ENCODE measurements at places on chromosomes 1 and 21. TPM values are rescaled to one million over a fixed set of nuclear protein-coding genes. Genes with fewer than 3 reads are reported as not detected.
A peak's percentile ranks its signal among the peaks of the same experiment; 100 is the strongest.

The DLGAP3 gene
- total RNA-seq, result 0.12 TPM

DNA sequence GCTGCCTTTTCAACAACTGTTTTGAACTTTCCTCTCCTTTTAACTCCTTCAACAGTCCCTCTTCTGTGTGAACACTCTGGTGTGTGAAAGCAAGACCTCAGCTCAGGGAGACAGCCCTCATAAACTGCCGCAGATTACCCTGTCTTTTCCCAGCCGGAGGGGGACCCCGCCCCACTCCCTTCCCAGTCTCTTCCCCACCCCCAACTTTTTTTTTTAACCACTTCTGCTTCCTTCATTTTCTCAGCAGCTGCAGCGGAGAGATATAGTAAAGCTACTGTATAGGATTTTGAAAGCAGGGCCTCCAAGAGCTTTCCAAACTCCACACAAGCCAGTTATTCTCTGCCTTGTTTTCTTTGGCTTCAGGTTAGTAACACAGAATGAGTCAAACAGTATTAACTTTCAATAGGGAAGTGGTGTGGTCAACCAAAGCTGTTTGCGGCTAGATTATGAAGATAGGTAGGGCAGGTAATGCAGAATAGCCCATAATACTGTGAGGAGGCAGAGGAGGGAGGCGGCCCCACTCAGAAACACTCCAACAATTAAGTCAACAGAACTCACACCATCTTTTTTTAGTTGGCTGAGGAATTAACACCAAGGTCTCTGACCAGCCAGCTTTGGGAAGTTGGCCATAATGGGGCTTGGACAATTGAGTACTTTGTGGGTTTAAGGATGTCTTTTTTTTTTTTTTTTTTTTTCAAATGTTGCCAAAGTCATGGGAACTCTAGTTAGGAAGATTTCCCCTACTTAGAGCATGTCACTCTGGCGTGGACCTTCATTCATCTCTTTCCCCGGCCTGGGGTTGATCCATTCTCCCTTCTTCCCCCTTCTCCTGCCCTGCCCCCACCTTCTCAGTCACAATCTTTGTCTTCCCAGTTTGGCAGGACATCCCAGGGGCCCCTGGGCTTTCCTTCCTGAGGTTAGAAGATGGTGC, 177.0 kb downstream of the CLIC6 start:
- peak; percentile 80 for DNase-seq

DNA sequence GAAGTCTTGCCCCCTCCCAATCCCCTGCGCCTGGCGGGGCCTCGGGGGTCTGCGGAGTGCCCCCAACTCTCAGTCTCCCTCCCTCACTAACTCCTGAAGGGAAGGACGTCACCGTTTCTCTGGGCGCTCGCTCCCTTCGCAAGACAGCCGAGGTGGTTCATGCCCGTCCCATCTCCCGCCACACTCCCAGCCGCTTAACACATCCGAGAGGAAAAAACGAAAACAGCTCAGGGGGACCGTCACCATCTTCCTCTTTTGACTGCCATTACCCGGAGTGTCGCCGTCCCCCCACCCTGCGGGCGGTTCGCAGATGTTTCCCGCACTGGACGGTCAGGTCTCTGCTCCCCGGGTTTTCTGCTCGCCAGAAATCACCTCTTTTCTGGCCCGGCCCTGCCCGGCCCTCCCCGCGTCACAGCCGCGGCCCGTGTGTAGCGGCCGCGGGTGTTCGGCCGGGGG, 532 bp downstream of the ERO1B start:
- DNase-seq, result peak; percentile 39

DNA sequence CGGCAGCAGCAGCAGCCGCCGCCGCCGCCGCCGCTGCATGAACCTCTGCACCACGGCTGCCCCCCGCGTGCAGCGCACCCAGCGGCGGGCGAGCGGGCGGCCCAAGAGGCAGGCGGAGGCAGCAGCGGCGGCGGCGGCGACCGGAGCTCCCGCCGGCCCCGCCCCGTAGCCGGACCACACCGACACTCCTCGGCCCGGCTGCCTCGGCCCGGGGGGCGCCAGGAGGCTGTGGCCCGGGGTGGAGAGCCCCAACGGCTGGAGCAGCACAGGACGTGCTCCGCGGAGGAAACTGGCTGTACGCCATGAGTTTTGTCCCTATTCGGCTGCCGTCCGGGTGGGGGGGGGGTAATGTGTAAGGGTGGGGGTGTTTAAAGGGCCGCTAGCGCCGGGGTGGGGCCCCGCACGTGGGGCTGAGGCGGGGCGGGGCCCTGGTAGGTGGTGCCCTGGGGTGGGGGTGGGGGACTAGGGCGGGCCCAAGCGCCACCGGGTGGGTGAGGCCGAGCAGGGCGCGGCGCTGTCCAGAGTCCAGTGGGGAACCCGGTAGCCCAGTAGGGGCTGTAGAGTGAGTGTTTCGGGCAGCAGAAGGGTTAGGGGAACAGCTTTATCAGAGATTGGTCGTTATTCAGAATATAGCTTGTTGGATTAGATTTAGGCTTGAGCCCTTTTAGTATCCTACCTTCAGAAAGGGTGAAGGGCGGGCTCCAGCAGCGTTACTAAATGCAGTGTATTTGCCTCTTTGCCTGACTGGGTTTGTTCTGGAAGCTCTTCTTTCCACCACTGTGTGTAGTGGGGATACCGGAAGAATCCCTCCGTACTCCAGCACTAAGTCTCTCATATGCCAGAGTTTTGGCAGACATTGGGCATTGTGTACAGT, at the start of gene FAM78B:
Gene FAM78B, minus strand, starts transcription at position 304 of the 874 bp plus-strand sequence. CDS start 753 bp downstream, outside the sequence.
- peak; percentile 31 for DNase-seq

The MIGA1 gene
- 13.7 TPM for total RNA-seq

GRCh38 chr21:15521644-15522001, 208.2 kb upstream of the USP25 start:
- DNase-seq, result no peak

DNA sequence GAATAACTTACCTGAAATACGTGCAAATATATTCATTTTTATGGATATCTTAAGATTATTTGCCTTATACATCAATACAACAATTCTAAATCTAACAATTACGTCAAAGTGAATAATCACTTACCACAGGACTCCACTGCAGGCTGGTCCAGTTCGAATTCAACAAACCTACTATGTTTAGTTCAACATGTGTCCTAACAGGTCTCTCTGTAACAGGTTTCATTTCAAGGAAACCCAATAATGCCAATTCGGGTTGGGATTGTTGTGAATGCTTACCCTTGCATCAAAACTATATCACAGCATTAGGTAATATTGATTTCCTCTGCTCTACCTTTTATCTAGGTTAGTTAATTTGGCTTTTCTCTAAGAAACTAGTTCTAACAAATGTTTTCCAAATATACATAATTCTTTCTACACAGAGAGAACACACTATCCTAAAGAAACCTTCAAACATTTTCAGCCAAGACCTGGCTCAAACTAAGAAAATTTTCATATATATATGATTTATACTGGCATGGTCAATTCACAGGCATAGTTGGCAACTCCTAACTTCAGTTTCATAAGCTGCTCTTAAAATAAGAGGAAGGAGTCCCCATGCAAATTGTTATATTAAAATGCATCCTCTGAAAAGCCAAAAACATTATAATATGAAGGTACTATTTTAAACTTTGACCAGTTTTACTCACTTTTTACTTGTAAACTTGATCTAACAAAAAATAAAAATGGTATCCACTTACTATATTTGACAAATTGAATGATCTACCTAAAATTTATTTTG, 4.5 kb downstream of the IVNS1ABP start:
- no peak for DNase-seq

DNA sequence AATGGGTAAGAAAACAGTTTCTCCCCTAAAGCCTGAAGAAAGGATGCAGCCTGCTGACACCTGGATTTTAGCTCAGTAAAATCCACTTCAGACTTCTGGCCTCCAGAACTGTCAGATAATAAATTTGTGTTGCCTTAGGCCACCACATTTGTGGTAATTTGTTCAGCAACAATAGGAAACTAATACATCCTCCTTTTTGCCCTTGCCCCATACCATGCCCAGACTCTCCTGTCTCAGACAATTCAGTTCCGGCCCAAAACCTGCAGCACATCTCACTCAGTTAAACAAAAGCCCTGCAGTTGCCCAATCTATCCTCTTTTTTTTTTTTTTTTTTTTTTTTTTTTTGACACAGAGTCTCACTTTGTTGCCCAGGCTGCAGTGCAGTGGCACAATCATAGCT, 25.8 kb downstream of the SMIM12 start:
- no peak for DNase-seq

- DNase-seq, result peak; percentile 87
Measured at GRCh38 chr1:20574686-20575540, 14.0 kb upstream of the CDA start.

DNA sequence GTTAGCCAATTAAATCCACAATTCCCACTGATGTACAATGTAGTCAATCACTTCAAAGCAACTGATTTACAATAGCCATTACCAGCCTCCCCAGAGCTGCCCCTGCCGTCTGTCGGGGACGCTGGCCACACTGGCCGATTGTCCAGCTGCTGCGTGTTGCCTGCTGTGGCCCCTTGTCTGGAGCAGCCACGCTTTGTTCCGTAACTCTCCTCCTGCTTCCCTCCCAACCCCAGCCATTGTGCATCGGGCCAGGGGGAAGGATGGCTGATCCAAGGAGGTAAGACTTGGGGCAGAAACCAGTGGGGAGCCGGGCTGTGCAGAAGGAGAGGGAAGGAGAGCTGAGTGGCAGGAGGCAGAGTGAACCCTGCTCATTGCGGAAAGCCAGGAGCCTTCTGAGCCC, 83.6 kb upstream of the LYST start:
- DNase-seq, result no peak

- DNase-seq, result no peak
Measured at GRCh38 chr1:67966666-67967009, 83.8 kb downstream of the DIRAS3 start.

- DNase-seq, result no peak
Measured at GRCh38 chr21:43809853-43810504, 20.6 kb downstream of the RRP1 start.

DNA sequence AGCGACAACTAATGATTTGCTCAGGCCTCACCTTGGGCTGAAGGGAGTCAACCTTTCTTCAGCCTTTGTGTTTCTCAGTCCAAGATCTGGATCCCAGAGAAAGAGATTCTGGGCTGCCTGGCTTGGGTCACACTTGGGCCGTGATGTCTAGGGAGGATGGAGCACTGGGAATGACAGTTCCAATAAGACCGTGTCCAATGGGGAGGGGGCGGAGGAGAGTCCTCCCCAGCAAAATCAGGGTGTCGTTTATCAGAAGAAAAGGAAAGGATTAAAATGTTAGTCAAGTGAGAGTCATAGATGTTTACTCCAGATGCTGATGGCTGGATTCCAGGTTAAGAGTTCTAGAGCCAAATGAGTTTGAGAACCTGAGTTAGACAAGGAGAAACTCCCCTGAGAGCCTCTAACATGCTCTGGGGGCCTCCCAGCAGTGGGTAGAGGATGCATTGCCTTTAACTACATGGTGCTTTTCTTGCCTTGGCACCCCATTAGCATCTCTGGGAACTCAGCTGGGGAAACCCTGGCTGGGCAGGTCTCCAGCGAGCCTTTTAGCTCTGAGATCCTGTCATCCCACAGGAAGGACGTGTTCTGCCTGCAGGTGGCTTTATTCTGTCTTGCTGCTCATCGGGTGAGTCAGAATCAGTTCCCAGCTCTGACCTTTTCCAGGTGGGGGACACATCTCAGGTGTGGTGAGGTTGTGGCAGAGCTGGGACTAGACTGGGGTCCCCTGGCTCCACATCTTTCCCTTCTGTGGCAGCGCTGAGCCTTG, 22.2 kb downstream of the NIPAL3 start:
- no peak for DNase-seq

GRCh38 chr1:228403231-228403631, 3.4 kb downstream of the TRIM11 start:
- no peak for DNase-seq

- no peak for DNase-seq
Measured at GRCh38 chr1:198696211-198696610, 57.4 kb downstream of the PTPRC start.

DNA sequence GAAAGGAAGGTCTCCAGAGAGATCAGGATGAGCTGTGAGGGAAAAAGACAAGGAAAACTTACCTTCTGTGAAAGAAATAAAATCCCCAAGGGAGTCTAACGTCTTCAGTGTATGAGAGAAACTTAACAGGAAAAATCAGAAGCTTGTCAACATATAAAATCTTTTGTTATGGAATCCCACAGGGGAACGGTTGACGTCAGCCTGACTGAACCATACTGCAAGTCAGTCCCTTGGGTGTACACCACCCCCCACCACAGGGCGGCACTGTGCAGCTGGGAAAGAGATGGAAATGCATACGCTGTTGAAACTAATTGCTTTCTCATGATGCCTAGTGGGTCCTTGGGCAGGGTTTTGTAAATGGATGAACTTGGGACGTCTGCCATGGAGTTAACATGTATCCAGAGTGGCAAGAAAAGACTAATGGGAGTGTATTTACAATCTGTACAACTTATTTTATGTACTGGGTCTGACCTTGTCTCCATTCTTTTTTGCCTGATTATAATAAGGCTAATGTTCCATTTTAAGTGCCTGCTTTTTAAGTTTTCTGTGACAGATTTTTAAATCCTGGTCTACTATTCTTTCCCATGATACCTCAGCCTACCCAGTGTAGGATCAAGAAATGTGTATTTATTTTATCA, 22.7 kb downstream of the UTP25 start:
- DNase-seq, result peak; percentile 59

DNA sequence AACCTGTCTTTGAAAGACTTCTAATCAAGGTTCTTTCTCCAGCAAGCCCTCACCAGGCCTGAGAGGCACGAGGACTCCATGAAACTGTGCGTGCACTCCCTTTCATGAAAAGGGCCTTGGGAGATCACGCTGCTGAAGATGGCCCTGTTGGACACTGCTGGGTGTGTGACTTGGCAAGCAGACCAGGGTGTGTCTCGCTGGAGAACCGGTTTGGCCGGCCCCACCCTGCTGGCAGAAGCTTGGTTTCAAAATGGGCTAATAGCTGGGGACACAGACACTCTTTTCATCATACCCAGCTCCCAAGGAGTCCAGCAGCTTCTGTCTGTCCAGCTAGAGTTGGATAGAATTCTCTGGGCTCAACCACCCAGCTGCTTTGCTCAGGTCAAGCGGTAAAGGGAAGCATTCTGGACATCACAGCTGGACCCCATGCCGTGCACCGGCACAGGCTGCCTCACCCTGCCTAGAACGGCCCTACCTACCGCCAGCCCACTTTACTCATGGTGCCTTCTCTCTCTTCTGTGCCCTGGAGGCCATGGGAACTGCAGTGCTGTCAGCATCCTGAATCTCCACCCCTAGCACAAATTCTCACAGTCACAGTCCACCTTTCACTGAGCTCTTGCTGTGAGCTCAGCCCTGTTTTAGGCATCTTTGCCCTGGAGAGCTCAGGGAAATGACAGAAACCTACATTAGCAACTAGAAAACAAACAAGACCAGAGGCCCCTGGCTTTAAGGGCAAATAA, 24.6 kb downstream of the PKP1 start:
- DNase-seq, result no peak

- no peak for DNase-seq
Measured at GRCh38 chr1:237779356-237779755, 111.4 kb downstream of the ZP4 start.

The KRTAP19-3 gene
- total RNA-seq, result not detected

- peak; percentile 53 for DNase-seq
Measured at GRCh38 chr1:28971980-28972771, 57.8 kb downstream of the EPB41 start.

DNA sequence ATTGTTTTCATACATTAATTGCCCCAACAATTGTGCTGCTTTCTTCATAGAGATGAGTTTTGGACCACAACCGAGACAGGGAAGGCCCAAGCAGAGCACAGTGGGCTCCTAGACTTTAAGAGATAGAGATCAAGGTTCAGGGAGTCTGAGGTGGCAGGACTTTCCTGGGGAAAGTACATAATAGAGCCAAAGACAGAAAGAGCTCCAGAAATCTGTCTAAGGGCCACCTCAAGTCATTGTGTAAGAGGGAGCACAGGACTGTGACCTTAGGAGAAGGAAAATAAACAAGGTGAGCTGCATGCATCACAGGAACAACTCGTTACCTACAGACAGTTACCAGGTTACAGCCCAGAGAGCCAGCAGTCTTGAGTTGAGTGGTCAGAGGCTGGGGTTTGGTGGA, 41.3 kb upstream of the CR2 start:
- DNase-seq, result no peak
